ENCODE measurements at places on chromosomes 11 and 22.

- DNase-seq, result no peak
Observed at GRCh38 chr11:68806931-68807844, 34.5 kb downstream of the CPT1A start.

DNA sequence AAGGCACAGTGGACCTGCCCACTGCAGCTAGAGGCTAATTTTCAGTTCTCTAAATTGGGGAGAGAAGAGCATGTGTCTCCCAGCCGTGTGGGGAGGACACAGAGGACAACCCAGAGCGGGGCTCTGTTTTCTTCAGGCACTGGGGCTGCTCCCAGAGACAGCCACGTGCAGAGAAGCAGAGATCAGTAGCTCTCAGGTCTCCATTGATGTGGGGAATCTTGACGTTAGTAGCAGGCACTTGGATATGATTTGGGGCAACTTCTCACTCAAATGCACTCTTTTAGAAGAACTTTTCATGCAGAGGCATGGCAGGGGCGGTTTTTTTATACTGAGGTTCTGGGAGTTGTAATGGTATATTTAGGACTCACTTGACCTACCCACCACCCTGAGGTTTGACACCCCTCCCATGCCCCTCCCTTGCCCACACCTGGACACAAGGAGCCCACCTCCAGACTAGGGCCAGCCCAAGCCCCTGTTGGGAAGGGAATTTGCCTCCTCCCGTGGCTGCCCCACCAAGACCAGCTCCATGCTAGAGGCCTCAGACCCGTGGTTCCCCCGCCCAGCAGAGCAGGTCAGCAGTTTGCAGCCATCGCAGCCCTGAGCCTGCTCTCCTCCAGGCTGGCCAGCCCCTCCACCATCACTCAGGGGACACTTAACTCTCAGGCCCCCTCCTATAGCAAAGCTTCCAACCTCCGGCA is 94.2 kb upstream of the RTL6 start:
- DNase-seq, result no peak

GRCh38 chr11:19232910-19233503 is 7.7 kb downstream of the E2F8 start:
- no peak for DNase-seq

DNA sequence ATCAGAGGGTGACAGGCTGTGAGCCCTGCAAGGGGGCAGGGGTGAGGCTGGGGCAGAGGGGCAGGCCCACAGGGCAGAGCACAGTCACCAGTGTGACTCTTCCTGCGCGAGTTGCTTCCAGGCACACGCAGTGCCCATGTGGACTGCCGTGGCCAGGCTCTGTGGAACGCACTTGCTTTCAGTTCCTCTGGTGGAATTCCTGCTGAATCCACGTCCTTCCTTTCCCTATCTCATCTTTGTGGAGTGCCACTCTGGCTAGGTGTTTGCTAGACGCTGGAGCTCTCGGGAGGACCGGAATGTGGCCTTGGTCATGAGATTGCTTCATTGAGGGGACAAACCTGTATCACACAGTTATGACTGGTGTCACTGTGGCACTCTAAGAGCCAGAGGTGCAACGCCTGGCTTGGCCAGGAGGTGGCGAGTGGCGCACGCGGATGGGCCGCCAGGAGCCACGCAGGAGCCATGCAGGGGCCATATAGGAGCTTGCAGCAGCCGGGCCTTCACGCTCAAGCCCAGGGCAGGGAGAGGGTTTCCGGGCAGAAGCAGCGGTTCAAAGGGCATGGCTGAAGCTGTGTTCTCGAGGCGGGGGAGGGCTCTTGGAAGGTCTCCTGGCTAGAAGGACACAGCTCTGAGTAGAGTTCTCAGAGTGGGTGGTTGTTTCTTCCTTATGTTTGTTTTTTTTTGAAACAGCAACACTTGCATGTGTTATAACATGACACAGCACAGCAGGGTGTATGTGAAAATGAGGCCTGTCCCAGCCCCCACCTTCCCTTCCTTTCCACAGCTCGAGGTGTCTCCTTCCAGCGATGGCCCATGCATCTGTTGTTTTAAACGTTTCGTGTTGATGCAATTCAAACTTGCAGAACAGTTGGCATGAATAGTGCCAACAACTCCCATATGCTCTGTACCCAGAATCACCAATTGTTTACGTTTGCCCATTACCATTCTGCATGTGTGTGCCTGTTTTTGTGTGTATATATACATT is 36.2 kb downstream of the TBC1D22A start:
- no peak for DNase-seq

GRCh38 chr22:17562906-17563870 is at the start of gene SLC25A18:
Gene SLC25A18, plus strand, starts transcription at chr22:17563498. Its CDS starts 16,447 bp downstream, at chr22:17579945.
- DNase-seq, result no peak

DNA sequence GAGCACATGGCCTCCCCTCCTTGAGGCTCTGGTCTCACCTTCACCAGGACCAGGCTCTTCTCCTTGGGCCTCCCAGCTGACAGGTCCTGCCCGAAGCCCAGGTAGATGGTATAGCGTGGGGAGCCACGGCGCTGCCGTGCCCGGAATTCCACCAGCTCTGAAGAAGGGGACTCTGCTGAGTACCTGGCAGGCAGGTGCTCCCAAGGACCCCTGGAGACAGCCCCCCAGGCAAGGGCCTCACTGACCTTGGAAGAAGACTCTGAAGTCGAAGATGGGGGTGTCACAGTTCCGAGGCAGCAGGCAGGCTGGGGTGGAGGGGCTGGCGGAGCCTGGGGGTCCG is 2.8 kb downstream of the IRF7 start:
- DNase-seq, result no peak

- no peak for DNase-seq
Observed at GRCh38 chr11:89490981-89491690, at the start of gene NOX4. Gene NOX4, minus strand, starts transcription at chr11:89491375. Its CDS starts 129 bp downstream, at chr11:89491246.

DNA sequence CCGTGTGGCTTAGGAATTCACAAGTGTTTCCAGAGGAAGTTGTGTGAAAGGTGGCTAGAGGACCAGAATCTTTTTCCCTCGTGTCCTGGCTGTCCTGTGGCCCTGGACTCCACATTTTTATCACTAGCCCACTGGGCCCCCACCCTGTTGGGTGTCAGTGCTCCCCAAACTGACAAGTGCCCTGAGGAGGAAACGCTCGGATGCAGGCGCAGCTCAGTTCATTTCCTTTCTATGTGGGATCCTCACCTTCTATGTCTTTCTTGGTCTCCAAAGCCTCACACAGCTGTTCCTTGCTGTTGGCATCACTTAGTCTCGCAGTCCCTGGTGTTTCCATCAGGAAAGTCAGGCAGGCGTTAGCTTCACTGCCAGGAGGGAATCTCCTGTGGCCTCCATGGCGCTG is 68.0 kb upstream of the KCNQ1OT1 start:
- no peak for DNase-seq

DNA sequence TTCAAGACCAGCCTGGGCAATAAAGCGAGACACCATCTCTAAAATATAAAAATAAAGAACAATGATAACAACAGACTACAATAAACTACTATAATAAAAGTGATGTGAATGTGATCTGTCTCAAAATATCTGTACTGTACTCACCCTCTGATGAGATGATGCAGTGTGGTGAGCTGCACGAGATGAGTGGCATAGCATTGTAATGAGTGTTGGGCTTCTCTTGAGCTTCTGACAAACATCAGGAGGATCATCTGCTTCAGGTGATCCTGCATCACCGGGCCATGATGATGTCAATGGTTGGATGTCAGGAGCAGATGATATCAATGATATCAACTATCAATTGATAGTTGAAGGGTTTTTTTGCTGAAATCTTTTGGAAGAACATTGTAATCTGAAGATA is 52.4 kb upstream of the INCENP start:
- no peak for DNase-seq

- DNase-seq, result peak; percentile 53
Observed at GRCh38 chr11:69638941-69639681, 1.8 kb upstream of the CCND1 start.

GRCh38 chr22:50083462-50084079 is 1.7 kb downstream of the MLC1 start:
- DNase-seq, result no peak
